ENCODE measurements at places on chromosomes 11 and 22. TPM values are rescaled to one million over a fixed set of nuclear protein-coding genes. Genes with fewer than 3 reads are reported as not detected.
A peak's percentile ranks its signal among the peaks of the same experiment; 100 is the strongest.

The LUZP2 gene
- total RNA-seq: 0.15 TPM

The HDAC10 gene
- total RNA-seq: 47.8 TPM

The NTM gene
- total RNA-seq: 1.9 TPM

The TSPAN18 gene
- 34.8 TPM for total RNA-seq

The TRIM77 gene
- total RNA-seq: not detected

The CCDC15 gene
- total RNA-seq: 0.97 TPM

The CLCF1 gene
- 12.0 TPM for total RNA-seq

DNA sequence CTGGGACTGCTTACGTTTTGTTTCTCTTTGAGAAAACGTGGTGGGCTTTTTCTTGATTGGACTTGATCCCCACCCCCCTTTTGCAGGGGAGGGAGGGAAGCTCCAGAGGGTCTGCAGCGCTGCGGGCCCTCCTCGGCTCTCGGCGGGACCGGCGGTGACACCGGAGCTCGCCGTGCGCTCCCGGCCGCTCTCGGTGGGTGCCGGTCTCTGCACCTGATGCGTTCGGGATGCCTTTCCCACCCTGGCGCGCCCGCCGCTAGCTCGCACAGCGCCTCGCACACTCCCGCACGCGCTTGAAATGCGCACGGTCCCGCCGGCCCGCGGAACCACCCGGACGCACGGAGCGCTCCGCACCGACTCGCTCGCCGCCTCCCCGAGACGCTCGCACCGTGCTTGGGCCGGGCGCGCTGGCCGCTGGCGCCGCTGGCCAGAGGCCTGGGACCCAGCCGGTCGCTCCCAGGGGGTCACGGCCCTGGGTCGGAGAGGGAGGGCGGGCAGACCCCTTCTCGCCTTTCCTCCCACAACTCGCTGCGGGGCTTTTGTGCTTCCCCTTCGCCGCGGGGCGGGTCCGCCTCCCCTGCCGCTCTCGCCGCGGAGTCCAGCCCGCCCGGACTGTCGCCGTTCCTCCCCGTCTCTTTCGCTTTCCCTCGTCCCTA, 1.0 kb downstream of the ZBTB16 start:
- DNase-seq: peak; percentile 65

DNA sequence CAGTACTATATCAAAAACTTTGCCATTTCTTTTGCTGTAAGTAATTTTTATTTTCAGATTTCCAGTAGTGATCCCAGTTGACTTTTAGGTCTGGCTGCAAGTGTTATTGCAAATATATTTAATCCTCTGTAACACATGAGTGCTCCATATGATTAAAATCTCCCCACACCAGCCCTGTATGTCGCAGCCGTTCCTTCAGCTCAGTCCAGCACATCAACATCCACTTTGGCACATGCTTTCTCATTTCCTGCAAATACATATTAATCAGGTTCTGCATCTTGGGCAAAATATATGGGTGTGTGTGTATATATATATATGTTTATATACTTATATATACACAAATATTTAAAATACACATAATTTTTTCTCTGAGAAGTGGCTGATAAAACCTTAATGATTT, 919.5 kb downstream of the JRKL start:
- DNase-seq: no peak

- no peak for DNase-seq
Measured at GRCh38 chr22:47374273-47374771, 611.9 kb downstream of the TBC1D22A start.

DNA sequence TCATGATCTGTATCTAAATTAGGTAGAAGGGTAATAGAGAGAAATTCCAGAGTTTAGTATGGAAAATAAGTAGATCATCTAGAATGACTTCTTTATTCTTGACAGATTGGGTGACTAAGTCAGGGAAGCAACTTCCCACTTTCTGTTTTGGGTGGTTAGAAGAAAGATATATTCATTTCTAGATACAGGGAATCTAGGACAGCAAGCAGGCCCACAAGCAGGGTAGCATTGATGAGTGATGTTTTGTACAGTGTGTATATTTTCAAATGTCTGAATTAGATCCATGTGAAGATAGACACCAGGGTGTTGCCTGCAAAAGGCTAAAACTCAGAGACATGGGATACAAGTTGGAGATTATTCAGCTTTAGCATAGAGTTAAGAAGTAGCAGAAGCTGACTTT, 674.4 kb downstream of the CNTN5 start:
- no peak for DNase-seq

- DNase-seq: peak; percentile 73
Measured at GRCh38 chr11:22192642-22193347, at the start of gene ANO5. Gene ANO5 (plus strand): TSS chr11:22193085. CDS start chr11:22193493, 408 bp downstream.

GRCh38 chr11:101083335-101083734, 46.3 kb downstream of the PGR start:
- DNase-seq: no peak

DNA sequence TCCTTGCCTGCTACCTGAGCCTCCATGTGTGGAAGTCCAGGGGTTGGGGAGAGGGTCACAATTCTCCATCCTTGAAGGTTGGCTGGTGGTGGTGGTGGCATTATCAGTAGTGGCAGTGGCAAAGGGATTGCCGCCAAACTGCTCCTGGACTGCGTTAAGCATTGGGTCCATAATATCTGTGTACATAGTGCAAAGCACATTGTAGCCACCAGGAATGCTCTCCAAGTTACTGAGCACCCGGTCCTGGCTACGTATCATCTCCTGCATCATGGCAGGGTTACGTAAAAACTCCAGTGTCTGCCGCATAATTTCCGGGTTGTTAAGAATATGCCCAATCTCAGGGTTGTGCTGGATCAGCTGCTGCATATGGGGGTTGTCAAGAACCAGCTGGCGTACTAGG, 1.2 kb downstream of the UBQLN3 start:
- no peak for DNase-seq

GRCh38 chr22:49770547-49771265, 57.0 kb downstream of the BRD1 start:
- DNase-seq: peak; percentile 39

DNA sequence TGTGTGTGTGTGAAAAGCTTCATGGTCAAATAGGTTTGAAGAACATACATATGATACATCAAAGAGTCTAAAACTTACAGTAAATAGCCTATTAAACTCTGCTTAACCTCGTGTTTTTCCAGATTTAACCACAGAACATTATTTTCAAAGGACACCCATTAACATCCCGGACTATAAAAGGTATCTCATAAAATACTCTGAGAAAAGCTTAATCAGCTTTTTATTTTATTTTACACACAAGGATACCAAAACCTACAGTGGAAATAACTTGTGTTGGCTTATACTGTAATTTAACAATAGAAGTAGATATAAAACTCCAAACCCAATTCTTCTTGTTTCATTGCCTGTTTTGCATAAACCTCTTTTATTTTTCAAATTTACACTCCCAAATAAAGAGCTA, 49.8 kb upstream of the CHRNA10 start:
- no peak for DNase-seq

DNA sequence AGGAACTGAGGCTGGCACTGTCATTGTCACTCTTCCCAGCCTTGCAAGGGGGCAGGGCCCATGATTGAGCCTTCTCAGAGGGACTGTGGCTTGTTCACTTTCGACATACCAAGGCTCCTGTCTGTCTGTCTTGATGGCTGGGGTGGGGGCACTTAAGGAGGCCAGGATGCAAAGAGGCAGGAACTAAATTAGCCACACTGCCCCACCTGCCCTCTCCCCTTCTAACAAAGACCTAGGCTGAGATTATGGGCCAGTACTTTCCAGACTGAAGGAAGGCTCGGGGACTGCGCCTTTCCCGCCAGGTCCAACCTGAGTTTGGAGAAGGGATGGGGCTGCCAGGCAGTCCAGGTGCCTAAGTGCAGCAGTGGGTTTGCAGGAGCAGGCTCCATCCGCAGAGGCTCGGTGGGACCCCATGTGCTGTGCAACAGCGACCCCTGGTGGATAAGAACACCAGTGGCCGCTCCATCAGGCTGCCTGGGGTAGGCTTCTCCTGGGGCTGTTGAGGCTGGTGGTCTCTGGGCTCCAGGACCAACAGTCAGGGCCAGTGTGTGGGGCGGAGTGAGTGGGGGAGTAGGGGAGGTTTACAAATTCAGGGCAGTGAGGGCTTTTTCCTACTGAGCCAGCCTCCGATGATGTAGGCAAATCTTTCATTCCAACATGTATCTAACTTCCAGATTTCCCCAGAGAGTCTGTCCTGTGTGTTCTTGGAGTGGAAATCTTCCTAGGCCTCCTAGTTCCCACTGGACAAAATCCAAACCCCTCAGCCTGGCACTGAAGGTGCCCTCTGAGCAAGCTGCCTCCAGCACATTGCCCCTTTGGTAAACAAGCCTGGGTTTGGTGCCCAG, 93.9 kb downstream of the INSC start:
- DNase-seq: peak; percentile 89

- DNase-seq: peak; percentile 98
Measured at GRCh38 chr11:45147017-45147728, 734 bp downstream of the PRDM11 start.

DNA sequence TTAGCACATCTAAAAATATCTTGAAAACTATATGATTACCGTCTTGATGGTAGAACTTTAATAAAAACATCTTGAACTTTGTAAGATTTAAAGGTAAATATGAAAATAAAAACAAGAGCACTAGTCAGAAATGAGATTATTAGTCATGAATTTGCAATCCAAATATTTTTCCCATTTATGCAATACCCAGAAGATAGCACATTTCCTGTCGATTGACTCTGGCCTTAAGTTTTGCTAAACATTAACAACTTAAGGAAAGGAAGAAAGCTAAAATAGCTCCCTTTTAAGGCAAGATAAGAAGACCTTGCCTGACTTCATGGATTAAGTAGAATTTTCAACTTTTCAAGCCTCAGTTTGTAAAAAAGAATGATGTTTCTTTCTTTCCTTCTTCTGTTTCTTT, 1374.7 kb upstream of the RAG2 start:
- no peak for DNase-seq

- no peak for DNase-seq
Measured at GRCh38 chr11:86811637-86812321, 11.4 kb downstream of the PRSS23 start.

DNA sequence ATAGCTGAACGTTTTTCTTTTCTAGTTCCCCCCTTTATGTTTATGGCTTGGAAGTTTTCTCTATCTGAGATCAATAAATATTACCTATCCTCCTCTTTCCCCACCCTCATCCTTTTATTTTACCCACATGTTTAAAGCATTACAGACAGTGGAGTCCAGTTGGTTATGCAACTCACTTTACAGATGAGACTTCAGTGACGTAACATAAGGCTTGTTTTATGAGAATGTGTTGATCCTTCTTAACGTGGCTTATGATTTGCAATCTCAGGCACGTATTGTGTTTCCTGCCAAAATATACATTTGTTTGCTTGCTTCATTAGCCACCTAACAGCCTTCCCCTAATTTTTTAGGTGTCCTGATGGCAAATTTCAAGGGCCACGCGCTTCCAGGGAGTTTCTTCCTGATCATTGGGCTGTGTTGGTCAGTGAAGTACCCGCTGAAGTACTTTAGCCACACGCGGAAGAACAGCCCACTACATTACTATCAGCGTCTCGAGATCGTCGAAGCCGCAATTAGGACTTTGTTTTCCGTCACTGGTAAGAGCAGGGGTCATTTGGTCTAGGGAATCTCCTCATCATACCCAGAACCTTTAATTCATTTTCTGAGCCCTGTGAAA, 36.6 kb downstream of the TMEM45B start:
- no peak for DNase-seq

DNA sequence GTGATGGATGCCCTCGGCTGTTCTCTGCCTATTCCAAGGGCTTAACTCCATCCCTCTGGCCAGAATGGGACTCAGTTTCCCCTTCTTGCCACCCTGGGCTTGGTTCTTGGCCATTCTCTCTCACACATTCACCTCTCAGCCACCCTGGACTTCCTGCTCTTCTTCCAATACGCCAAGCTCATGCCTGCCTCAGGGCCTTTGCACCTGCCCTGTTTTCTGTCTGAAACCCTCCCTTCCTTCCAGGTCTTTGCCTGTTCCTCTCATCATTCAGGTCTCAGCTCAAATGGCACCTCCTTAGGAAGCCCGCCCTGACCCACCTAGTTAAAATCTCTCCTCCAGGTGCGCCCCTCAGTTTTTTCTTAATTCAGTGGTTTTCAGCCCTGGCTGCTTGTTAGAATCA, 76.6 kb upstream of the TP53I11 start:
- DNase-seq: no peak

DNA sequence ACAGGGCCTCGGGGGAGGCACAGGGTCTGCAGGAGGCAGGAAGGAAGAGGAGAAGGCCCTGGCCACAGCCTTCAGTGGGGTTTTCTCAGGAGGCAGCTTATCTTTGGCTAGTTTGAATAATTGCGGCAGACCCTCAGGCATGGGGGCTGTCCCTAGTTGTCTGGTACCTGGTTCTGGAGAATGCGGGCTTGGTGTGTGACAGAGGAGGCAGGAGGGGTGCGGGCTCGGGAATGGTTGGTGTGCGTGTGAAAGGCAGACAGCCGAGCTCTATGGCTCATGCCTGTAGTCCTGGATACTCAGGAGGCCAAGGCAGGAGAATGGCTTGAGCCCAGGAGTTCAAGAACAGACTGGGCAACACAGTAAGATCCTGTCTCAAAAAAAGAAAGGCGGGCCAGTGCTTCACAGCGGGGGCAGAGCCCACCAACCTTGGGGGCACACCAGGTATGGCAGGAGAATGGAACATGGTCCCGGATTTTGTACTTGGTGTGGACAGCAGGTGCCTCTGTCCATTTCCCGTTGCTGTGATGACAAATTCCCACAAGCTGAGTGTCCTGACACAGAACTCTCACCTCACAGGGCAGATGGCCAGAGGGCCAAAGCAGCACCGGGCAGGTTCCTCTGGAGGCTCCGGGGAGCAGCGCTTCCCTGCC, 640.6 kb downstream of the TBC1D22A start:
- DNase-seq: no peak

- no peak for DNase-seq
Measured at GRCh38 chr22:49497266-49497665, 330.4 kb downstream of the BRD1 start.

DNA sequence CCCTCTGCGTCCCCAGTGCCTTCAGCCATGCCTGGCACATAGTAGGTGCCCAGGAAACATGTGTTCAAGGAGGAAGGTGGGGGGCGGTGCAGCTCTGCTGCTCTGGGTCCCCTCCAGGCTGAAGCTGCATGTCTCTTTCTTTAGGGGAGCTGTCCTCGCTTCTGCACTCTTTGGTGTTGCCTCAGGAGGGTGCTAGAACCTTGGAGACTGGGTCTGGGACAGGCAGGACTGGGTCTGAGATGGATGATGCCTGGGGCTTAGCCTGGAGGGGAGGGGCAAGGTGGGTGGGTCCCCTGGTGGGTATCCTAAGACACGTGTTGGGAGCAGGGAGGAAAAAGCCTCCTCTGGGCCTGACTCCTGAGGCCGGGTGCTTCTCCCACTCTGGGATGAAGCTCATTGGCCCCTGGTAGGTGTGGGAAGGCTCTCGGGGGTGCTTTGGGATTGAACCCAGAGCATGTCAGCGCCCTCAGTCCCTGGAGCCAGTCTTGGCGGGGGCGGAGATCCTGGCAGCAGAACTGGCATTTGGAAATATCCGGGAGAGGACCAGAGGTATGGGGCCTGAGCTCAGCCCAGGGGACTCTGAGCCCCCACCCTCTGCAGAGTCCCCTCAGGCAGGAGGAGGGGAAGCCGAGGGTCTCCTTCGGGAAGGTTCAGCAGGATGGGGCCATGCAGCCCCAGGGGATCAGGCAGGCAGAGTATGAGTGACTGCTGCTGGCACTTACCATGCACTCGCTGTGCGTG, 6.7 kb upstream of the GSTP1 start:
- DNase-seq: no peak

All from aorta (tissue), 5 donors.